Activated CD4-positive, alpha-beta T cell treated with anti-CD3 and anti-CD28 coated beads, Interleukin-2, amount 10 ng/mL, durations not matched to agents 24 days and 14 days (primary cell): ENCODE measurements at places on chromosomes 2 and 18. TPM values are rescaled to one million over a fixed set of nuclear protein-coding genes. Genes with fewer than 3 reads are reported as not detected.

Gene RND3
- total RNA-seq = not detected in 2 replicates

Gene SP5
- total RNA-seq = 0.09 TPM in 1 of 2 replicates, not detected in the other

Gene RPRM
- total RNA-seq = not detected in 2 replicates

Gene SERPINB3
- total RNA-seq = not detected in 2 replicates

Gene RNF25
- total RNA-seq = 23.6 and 28.8 TPM in 2 replicates

Gene GALNT5
- not detected in 2 replicates for total RNA-seq

Gene SERPINB4
- total RNA-seq = not detected in 2 replicates

Gene HOXD8
- total RNA-seq = not detected in 2 replicates

Gene SCN3A
- total RNA-seq = 0.05 TPM in 1 of 2 replicates, not detected in the other

Gene AQP12B
- total RNA-seq = not detected in 2 replicates

Gene RNF152
- total RNA-seq = 0.37 and 0.92 TPM in 2 replicates

Gene SRBD1
- 14.5 and 18.9 TPM in 2 replicates for total RNA-seq

Gene SERPINB7
- not detected in 2 replicates for total RNA-seq

Gene TBR1
- total RNA-seq = 0.16 TPM in 1 of 2 replicates, not detected in the other

Gene GNLY
- 54.1 and 58.5 TPM in 2 replicates for total RNA-seq

Gene CNGA3
- total RNA-seq = not detected in 2 replicates

Gene CCBE1
- not detected in 2 replicates for total RNA-seq

Gene INHA
- total RNA-seq = not detected in 2 replicates

Gene SIX3
- total RNA-seq = not detected in 2 replicates

Gene RFTN2
- total RNA-seq = not detected in 2 replicates

Gene HES6
- total RNA-seq = 10.2 and 10.3 TPM in 2 replicates

Gene CCDC88A
- total RNA-seq = 9.5 and 9.8 TPM in 2 replicates

Gene AP1S3
- total RNA-seq = 14.1 and 17.4 TPM in 2 replicates

Gene UGT1A4
- total RNA-seq = not detected in 2 replicates

Gene BMP10
- total RNA-seq = not detected in 2 replicates

Gene COLEC11
- 0.47 and 0.49 TPM in 2 replicates for total RNA-seq

Gene C18orf54
- 10.9 and 12.8 TPM in 2 replicates for total RNA-seq

Gene CCT7
- total RNA-seq = 680 and 696 TPM in 2 replicates

Gene FAM168B
- total RNA-seq = 82.3 and 85.6 TPM in 2 replicates

Gene SULT1C2
- total RNA-seq = not detected in 2 replicates

Gene PLGLB1
- 0.85 and 3.4 TPM in 2 replicates for total RNA-seq
